ENCODE measurements at places on chromosomes 1 and 21.

- no peak for DNase-seq
- no peaks in the 10 kb centered on the region for H3K4me1 ChIP-seq
- no peak overlapping the region for H3K4me3 ChIP-seq
- H3K27ac ChIP-seq = no peak overlapping the region
Measured at GRCh38 chr21:44643741-44644310, 2.4 kb upstream of the KRTAP10-11 start.

DNA sequence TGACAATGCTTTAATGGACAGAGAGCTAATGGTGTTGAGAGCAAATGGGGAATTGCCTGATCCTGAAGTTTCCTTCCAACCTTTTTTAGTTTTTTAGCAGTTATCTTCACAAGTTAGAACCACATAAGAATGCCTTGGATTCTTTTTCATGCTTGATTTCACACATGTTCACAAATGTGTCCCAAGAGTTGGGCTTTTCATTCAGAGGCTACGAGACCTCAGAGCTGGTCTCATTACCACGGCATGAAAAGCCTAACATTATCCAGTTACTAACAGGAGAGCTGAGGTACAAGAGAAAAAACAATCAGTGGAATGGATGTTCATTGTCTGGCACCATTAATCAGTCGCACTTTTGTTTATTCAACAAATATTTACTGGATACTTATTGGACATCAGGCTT lies 340.6 kb downstream of the ZNF326 start:
- no peaks in the 10 kb centered on the region for H3K36me3 ChIP-seq
- no peak overlapping the region for H3K27ac ChIP-seq
- no peak for DNase-seq
- no peaks in the 10 kb centered on the region for H3K27me3 ChIP-seq
- no peaks in the 10 kb centered on the region for H3K4me1 ChIP-seq
- no peak overlapping the region for H3K4me3 ChIP-seq

- no peak overlapping the region for H3K27ac ChIP-seq
- H3K4me1 ChIP-seq = no peaks in the 10 kb centered on the region
- no peak for DNase-seq
- H3K4me3 ChIP-seq = no peak overlapping the region
Measured at GRCh38 chr1:22804969-22805671, 94.5 kb downstream of the EPHB2 start.

GRCh38 chr1:173507205-173507846 lies 30.2 kb downstream of the PRDX6 start:
- H3K36me3 ChIP-seq = no peaks in the 10 kb centered on the region
- H3K4me3 ChIP-seq = no peak overlapping the region
- no peaks in the 10 kb centered on the region for H3K4me1 ChIP-seq

DNA sequence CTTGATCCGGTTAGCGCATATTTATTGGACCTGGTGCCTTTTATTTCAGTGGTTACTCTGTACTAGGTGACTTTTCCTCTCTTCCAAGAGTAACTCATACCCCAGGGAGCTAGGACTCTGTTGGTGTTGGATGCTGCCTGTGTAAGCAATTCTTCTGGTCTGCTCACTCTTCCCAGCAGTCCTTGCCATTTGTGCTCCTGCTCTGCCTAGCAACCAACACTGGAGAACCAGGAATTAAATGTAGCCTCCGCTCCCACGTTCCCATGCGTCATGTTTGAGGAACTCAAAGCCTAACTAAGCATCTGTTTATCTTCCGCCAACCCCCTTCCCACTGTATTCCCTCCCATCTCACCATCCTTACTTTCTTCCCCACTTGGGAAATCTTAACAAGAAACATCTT lies 65.7 kb upstream of the RAVER2 start:
- no peaks in the 10 kb centered on the region for H3K36me3 ChIP-seq
- DNase-seq = no peak
- H3K27me3 ChIP-seq = peaks cover 4% of the 10 kb centered on the region
- H3K4me3 ChIP-seq = no peak overlapping the region
- no peak overlapping the region for H3K27ac ChIP-seq
- no peaks in the 10 kb centered on the region for H3K4me1 ChIP-seq

- peak; percentile 64 for DNase-seq
- peaks cover 13% of the 10 kb centered on the region for H3K27me3 ChIP-seq
- H3K27ac ChIP-seq = no peak overlapping the region
- no peaks in the 10 kb centered on the region for H3K36me3 ChIP-seq
- no peak overlapping the region for H3K4me3 ChIP-seq
Measured at GRCh38 chr1:148363439-148363810, 119.7 kb downstream of the PPIAL4G start.

GRCh38 chr1:229952670-229953520 lies 114.1 kb upstream of the GALNT2 start:
- no peaks in the 10 kb centered on the region for H3K27me3 ChIP-seq
- no peak for DNase-seq
- H3K4me1 ChIP-seq = no peaks in the 10 kb centered on the region
- H3K27ac ChIP-seq = no peak overlapping the region
- H3K36me3 ChIP-seq = no peaks in the 10 kb centered on the region

GRCh38 chr1:226600254-226600653 lies 51.7 kb downstream of the STUM start:
- no peaks in the 10 kb centered on the region for H3K4me1 ChIP-seq
- H3K4me3 ChIP-seq = no peak overlapping the region
- H3K27ac ChIP-seq = no peak overlapping the region
- H3K27me3 ChIP-seq = no peaks in the 10 kb centered on the region
- no peaks in the 10 kb centered on the region for H3K36me3 ChIP-seq

- H3K27me3 ChIP-seq = no peaks in the 10 kb centered on the region
- H3K4me1 ChIP-seq = peaks cover 15% of the 10 kb centered on the region
- no peak overlapping the region for H3K27ac ChIP-seq
- no peak for DNase-seq
- H3K4me3 ChIP-seq = no peak overlapping the region
- H3K36me3 ChIP-seq = no peaks in the 10 kb centered on the region
Measured at GRCh38 chr1:159938211-159938852, 7.1 kb downstream of the IGSF9 start.

DNA sequence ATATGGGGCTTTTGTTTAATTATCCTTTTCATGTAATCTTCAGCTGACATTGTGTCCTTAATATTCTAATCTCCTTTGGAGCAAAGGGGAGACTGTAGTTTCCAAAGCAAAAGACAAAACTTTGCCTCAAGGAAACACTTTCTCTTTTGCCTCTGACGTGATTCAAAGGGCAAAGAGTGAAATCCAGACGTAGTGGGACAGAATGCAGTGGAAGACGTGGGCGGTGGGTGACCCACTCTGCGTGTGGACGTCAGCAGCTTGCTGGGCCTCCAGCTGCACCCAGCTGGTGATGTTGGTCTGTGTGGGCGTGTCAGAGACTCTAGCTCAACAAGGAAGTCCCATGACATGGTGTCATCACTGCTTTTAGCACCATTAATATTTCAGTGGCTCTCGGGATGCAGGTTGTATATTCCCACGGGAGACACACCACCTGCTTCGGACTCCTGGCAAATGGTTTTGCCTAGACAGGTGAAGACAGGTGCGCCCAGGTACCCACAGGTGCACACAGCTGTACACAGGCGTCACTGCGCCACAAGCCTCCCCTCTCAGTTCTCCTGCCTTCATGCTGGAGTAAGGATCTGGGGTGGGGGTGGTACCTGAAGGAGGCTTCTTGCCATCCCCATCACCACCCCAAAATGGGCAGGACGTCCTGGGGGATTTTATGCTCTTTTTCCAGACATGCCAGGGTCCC lies 292.1 kb upstream of the VAMP3 start:
- H3K4me1 ChIP-seq = no peaks in the 10 kb centered on the region
- H3K27me3 ChIP-seq = no peaks in the 10 kb centered on the region
- H3K4me3 ChIP-seq = no peak overlapping the region
- H3K36me3 ChIP-seq = no peaks in the 10 kb centered on the region

GRCh38 chr1:244768186-244768585 lies 67.3 kb upstream of the COX20 start:
- no peak overlapping the region for H3K27ac ChIP-seq
- H3K27me3 ChIP-seq = no peaks in the 10 kb centered on the region
- no peak overlapping the region for H3K4me3 ChIP-seq
- no peak for DNase-seq
- H3K4me1 ChIP-seq = no peaks in the 10 kb centered on the region
- H3K36me3 ChIP-seq = no peaks in the 10 kb centered on the region

DNA sequence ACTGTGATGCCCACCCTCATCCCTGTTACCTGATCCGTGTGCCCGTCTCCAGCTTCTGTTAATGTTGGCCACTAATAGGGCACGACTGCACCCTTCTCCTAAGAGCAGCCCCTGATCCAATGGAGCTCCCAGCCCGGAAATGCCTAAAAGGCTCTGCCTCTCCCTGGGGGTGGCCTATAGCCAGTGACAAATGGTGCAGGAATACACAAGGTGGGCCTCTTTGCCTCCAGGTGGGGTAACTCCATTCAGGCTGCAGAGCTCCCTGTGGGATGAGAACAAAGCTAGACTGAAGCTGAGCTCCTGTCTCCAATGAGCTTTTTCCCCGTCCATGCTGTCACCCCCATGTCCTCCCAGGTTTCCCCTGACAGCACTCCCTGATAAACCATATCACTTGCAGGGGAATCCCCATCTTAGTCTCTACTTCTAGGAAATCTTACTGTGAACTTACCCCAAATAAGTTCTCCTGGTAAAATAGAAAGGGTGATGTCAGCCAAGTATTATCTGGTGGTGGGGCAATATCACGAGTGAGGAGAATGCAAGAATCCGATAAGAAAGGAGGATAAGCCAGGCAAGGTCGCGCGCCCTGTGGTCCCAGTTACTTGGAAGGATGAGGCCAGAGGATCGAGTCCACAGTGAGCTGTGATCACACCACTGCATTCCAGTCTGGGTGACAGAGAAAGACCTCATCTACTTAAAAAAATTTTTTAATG lies 18.6 kb downstream of the S100A7A start:
- no peaks in the 10 kb centered on the region for H3K4me1 ChIP-seq
- no peak overlapping the region for H3K4me3 ChIP-seq
- no peak for DNase-seq
- H3K27me3 ChIP-seq = peaks cover 4% of the 10 kb centered on the region

- H3K36me3 ChIP-seq = peaks cover 21% of the 10 kb centered on the region
- no peak overlapping the region for H3K27ac ChIP-seq
Measured at GRCh38 chr21:42524341-42525028, 10.8 kb downstream of the SLC37A1 start.

DNA sequence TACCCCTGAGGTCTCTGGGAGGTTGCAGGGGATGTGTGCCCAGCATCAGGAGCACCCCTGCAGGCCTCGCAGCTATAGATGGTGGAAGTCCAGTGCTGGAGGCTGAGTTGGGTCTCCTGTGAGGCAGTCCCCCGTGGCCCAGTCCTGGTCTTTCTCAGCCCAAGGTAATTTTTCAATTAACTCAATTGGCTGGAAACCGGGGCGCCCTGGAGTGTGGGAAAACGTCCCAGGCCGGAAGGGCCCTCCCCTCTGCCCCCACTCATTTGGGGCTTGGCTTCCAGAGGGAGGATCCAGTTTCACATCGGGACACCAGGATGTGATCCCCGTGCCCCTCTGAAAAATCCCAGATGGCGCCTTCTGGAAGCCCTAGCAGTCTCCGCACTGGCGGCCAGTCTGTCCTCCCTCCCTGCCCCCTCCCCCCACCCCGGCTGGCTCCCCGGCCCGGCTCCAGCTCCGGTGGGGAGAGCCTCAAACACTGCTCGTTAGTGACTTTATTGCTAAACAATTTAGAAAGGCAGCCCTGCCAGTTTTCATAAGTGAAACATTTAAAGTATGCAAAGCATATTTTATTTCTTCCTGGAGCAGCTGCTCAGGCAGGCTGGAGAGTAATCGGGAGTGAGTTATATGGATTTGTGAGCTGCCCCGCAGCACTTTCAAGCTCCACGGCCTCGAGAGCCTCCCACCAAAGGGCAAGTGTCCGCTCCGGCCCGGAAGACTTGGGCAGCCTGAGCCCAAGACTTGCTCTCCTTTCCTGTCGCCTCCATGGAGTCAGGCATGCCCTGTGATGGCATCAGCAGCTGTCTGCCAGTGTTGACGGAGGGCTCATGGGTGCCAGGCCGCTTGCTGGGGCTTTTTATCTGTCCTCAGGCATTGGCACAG lies 208.2 kb upstream of the TMEM51 start:
- no peaks in the 10 kb centered on the region for H3K27me3 ChIP-seq
- H3K36me3 ChIP-seq = no peaks in the 10 kb centered on the region
- H3K4me3 ChIP-seq = no peak overlapping the region
- DNase-seq = no peak
- no peaks in the 10 kb centered on the region for H3K4me1 ChIP-seq

GRCh38 chr1:39326836-39327235 lies 122.3 kb downstream of the MACF1 start:
- no peaks in the 10 kb centered on the region for H3K4me1 ChIP-seq
- no peaks in the 10 kb centered on the region for H3K27me3 ChIP-seq
- H3K27ac ChIP-seq = no peak overlapping the region
- no peak for DNase-seq

DNA sequence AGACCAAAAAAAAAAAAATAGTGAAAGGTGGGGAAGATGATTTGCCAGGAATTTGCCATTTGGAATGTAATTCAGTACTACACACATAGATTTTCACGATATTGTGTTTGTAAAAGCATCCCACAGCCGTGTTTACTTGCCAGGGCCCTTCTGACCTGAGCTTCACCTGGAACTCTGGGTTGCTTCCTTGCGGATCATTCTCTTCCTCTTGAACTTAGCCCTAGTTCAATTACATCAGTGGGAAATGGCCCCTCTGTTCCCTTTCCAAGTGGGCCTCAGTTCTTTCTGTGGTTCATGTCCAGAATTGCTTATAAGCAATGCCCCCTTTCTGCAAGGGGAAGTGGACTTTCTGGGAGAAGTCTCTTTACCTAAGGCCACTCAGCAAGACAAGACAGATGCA lies 41.0 kb downstream of the ABCA4 start:
- no peak for DNase-seq
- H3K4me1 ChIP-seq = no peaks in the 10 kb centered on the region
- H3K27ac ChIP-seq = no peak overlapping the region
- no peaks in the 10 kb centered on the region for H3K36me3 ChIP-seq
- no peak overlapping the region for H3K4me3 ChIP-seq
- H3K27me3 ChIP-seq = no peaks in the 10 kb centered on the region

GRCh38 chr1:171488190-171488929 lies 3.0 kb downstream of the PRRC2C start:
- H3K27ac ChIP-seq = peak overlapping the region; percentile 100
- H3K4me3 ChIP-seq = peak overlapping the region; percentile 99
- H3K27me3 ChIP-seq = no peaks in the 10 kb centered on the region
- H3K36me3 ChIP-seq = peaks cover 21% of the 10 kb centered on the region

DNA sequence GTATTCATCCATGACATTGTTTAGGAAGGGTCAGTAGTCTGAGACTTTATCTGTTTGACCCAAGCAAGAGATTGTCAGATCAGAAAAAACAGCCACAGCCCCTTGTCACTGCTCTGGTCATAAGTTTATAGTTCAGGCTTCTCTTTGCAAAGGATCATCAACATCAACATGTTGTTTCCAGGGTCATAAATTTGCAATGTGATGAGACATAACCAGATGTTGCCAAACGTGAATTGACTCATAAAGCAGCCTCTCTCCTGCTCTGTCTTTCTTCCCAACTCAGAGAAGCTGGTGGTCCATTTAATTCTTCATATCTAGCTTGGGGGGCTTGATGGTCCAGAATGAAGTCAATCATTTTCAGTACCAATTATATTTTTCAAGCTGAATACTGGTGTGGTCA lies 507.2 kb upstream of the PBX1 start:
- H3K27me3 ChIP-seq = no peaks in the 10 kb centered on the region
- H3K4me1 ChIP-seq = no peaks in the 10 kb centered on the region
- no peak for DNase-seq
- H3K4me3 ChIP-seq = no peak overlapping the region
- no peak overlapping the region for H3K27ac ChIP-seq
- H3K36me3 ChIP-seq = no peaks in the 10 kb centered on the region

All from CD4-positive, CD25-positive, alpha-beta regulatory T cell (primary cell).